ENCODE measurements at places on chromosomes 7 and 10.

- DNase-seq, result no peak
These were observed 20.2 kb downstream of the PLPP4 start for GRCh38 chr10:120477021-120477742.

GRCh38 chr10:35644050-35644950 is 2.2 kb upstream of the FZD8 start:
- no peak for DNase-seq

GRCh38 chr7:4792537-4793126 is 17.2 kb downstream of the AP5Z1 start:
- no peak for DNase-seq

DNA sequence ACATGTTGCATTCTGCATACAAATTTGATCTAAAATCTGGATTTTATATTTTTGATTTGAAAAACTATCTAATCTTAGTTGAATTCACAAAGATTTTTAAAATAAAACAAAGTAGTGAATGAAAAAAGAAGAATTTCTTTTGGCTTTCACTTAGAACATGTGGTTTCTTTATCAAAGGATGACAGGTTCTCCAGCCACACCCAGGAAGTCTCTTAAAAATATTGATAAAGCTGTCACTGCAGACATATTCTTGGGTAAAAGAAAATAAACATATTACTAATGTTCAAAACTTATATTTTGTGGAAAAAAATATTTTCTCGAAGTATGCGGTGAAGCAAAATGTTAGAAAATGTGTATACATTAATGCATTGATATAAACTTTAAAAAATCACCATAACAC is 44.3 kb downstream of the ARL4A start:
- DNase-seq, result no peak
